ENCODE measurements at places on chromosomes 12 and 14.

GRCh38 chr12:114935658-114936057 lies 251.7 kb upstream of the TBX3 start:
- no peak for DNase-seq

GRCh38 chr12:12240662-12241340 lies 26.0 kb downstream of the LRP6 start:
- no peak for DNase-seq

DNA sequence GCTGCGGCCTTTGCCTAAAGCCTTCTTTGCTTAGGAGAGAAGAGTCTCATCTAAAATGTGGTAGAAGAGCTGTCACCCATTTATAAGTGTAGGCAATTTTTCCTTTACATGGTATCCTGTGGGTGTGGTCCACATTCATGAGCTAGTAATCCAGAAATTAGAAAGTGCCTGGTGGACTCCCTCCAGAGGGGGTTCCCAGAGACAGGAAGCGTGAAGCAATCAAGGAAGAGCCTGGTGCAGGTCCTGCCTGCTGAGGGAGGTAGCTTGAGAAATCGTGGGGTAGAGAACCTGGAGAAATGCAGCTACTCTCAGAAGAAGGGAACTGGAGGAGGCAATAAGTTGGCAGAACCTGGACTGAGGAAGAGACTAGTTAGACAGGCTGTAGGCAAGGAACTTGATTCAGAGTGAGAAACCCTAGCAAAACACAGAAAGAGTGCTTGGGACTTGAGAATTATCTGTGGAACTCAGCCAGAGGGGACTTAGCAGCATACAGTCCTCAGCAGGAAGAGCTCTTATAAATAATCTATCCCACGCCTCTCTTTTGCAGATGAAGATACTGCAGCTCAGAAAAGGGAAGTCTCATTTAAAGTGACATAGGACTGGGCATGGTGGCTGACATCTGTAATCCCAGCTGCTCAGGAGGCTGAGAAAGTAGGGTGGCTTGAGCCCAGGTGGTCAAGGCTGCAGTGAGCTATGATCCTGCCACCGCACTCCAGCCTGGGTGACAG lies 182.4 kb upstream of the CCND2 start:
- no peak for DNase-seq

DNA sequence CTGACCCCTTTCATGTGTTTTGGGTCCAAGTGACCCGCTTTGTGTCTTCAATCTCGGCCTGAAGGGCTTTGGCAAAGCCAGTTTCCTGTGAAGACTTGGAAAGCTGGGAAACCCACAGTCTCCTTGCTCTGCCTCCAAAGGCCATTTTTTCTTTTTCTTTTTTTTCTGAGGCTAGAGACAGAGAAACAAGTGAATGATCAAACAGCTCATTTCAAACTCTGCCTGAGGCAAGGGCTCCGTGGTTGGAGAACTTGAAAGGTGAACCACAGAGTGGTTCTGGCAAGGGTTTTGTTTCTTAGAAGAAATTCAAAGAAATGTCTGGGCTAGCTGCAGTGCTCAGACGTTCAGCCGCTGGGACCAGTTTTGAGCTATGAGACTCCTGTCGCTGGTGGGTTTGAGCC lies 62.7 kb downstream of the ERH start:
- no peak for DNase-seq

DNA sequence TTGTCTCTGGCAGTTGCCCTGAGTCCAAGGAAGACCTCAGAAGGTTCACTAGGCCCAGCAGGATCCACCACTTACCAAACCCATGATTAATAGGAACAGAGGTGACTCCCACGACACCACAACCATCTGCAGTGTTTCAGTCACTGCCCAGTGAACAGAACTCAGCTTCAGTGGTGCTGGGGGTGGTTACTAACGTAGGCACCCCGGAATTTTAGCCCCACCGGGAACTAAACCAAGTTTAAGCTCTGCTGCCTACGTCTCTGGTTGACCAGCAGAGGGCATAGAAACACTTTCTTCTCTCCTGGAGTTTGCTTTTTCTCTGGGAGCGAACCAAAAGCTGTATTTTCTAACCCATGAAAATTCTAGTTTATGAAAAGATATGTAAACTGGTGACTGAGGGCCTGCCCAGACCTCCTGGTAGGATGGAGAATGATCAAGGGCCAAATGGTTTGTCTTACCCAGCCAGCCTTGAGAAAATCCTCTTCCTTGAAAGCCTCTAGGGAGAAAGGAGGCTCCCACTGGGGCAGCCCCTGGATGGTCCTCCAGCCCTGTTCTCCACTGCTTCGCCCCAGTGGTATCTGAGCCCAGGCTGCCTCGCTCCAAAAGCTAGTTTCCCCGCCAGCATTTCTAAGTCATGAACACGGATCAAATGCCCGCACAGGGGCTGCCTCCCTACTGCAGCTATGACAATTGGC lies 379.8 kb downstream of the DPF3 start:
- no peak for DNase-seq

GRCh38 chr14:83085136-83085535 lies 1551.5 kb upstream of the SEL1L start:
- no peak for DNase-seq

DNA sequence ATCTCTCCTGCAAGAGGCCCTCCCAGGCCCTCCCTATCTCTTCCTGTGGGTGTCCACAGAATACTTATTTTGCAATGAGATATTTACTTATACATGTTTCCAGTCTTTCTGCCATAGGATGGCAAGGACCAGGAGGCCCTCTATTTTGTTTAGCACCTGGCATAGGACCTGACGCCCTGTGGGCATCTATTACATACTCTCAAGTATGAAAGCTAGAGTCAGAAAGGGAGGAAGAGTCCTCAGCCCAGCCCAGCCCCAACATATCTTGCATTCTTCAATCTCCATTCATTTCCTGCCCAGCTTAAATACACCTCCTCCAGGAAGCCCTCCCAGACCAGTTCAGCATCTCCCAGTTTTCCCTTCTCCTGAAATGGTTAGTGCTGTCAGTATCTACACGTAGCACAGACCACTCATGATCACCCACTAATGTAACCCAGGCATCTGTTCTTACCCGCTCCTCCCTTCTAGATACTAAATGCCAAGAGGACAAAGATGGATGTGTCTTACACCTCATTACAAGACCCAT lies 7.4 kb downstream of the FOXN4 start:
- DNase-seq: no peak

- no peak for DNase-seq
These were observed 648 bp downstream of the SNX6 start for GRCh38 chr14:34629344-34629656.

- no peak for DNase-seq
These were observed 3.1 kb upstream of the ANKRD33 start for GRCh38 chr12:51884676-51885229.

GRCh38 chr14:82134411-82134810 lies 600.8 kb upstream of the SEL1L start:
- DNase-seq: no peak

DNA sequence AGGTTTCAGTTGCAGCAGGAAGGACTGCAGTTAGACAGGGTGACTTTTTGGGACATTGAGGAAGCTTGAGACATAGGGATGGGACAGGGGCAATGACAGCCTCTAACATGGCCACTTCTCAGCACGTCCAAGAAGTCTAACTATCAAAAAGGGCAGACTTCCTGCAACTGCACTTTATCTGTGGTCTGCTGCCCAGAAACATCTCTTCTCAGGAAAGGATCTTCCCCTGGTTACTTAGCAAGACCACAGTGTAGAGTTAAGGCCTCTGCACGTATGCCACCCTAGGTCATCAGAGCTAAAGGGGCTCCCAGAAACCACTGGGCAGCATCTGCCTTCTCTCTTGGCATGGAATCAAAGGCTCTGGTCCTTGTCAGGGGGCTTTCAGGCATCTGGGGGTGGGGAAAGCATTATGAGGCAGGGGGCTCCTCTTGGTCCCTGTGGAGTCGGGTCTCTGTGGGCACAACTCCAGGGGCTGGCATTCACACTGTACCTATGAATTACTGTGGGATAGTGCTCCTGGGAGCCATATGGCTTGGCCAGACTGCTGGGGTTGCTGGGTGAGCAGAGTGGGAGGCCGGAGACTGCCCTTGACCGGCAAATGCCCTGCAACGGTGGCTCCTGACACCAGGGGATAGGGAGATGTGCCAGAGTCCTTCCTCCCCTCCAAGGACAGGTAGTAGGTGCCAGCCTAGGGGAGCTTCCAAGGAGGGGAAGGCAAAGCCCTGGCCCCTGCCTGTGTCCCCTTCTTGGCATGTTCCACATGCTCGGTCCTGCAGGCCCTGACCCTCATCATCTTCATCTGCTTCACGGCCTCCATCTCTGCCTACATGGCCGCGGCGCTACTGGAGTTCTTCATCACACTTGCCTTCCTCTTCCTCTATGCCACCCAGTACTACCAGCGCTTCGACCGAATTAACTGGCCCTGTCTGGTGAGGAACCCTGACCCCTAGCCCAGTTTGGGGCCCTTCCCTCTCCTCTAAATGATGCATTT lies 1.0 kb downstream of the CMTM5 start:
- no peak for DNase-seq

DNA sequence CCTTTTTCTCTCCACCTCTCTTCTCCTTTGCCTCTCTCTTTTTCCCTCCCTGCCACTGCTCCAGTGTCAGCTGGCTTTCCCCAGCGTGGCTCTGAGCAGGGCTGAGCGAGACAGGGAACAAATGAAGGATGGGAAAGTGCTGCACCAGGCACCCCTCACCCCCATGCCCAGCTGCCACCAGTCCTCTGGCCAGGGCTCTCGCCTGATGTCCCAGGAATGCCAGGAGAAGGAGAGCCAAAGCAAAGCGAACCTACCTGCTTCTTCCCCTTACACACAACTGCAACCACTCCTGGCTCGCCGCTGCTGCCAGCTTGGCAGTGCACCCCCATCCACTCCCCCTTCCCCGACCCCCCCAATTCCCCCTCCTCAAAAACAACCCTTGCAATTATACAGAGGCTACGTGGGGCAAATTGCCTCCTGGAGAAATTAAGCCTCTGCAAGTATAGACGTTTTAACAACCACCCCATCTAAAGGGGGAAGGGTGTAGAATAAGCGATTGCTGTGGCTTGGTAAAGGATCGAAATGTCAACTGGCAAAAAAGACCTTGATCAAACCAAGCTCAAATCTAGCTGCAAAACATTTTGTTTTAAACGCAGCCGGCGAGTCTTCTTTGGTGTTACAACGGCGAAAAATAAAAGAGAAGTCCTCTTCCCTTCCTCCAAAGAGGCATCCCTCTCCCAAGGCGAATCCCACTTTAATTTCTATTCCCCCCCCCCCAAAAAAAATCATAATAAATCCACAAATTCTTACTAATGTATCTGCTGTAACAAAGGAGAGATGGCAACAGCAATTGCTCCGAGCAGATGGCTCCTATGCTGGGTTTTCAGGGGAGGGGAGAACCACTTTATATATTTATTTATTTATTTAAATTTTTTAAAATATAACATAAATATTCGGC lies 2.9 kb downstream of the BCL11B start:
- peak; percentile 65 for DNase-seq

DNA sequence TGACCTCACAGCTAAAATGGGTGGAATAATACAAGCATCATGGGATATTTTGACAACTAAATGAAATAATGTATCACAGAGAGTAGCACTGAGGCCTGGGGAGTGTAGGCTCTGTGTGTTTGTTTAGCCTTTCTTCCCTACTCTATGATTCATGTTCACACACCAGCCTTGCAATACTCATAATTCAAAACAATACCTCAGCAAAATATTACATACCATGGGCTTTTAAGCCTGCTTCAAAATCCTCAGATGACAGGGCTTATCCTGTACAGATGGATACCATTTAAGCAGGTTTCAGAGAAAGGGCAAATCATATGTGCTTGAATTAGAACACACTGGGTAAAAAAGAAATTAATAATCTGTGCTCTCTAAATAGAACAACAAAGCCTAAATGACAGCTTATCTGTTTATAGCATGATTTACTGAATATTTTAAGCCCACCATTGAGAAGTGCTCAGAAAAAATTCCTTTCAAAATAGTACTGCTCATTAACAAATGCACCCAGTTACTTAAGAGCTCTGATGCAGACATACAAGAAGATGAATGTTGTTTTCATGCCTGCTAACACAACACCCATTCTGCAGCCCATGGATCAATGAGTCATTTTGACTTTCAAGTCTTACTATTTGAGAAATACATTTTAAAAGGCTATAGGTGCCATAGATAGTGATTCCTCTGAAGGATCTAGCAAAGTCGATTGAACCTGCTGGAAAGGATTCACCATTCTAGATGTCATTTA lies 84.9 kb upstream of the ADAMTS20 start:
- no peak for DNase-seq

GRCh38 chr12:20205854-20206253 lies 162.5 kb upstream of the PDE3A start:
- DNase-seq: no peak

DNA sequence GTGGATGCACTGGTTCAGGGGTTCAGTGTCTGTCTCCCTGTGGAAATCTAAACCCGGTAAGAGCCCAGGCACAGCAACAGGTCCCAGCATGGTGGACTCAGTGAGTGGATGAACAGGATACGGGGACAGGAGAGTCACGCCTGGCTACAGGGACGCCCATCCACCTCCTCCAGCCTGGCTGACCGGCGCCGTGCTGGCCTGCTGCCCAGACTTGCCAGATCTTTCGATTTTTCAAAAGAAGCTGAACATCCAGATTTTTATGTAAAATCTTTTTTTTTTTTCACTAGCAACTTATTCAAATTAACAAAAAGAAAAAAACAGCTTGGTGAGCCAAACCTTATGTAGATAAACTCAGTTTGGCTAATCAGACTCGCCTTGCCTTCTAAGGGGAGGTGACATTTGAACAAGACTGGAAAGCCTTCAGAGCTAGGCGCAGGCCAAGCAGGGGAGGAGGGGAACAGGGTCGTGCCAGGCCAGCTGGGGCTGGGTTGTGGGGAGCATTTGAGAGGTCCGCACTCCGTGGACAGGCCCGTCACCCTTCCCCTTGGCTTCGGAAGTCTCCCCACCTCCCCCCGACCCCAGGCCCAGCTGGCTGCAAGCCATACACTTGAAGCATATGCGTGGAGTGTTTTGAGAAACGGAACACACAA lies 87.8 kb upstream of the NCOR2 start:
- DNase-seq: no peak

DNA sequence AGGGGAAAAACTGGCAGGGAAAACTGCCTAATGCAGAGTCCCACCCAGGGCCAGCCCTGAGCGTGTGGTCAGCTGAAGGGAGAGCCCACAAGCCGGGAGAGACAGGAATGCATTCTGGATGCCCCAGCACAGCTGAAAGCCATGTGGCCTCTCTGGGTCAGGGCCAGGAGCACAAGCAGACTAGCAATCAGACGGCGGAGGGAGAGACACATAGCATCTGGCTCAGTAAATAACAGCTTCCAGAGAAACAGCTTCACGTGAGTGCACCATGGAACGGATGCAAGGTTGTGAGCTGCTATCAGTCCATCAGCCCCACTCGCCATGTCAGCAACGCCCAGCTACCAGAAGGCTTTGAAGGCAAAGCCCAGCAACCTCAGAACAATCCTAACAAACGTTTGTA lies 28.2 kb upstream of the TMEM106C start:
- DNase-seq: no peak

GRCh38 chr14:31927348-31927832 lies 149.7 kb upstream of the ARHGAP5 start:
- no peak for DNase-seq
